ENCODE measurements at places on chromosomes 7 and 10.

GRCh38 chr10:30192846-30193608 lies 133.6 kb upstream of the JCAD start:
- DNase-seq, result no peak

DNA sequence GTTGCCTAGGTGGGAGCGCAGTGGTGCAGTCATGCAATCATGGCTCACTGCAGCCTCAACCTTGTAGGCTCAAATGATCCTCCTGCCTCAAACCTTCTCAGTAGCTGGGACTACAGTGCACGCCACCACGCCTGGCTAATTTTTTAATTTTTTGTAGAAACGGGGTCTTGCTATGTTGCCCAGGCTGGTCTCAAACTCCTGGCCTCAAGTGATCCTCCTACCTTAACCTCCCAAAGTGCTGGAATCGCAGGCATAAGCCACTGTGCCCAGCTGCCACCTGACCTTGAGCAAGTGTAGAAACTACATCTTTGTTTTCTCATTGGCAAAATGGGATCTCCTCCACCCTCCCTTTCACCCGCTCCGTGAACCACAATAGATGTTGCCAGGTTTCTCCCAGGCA lies 15.0 kb upstream of the MYH16 start:
- DNase-seq, result no peak

- DNase-seq, result no peak
Measured at GRCh38 chr7:130493275-130493873, 1.5 kb downstream of the MEST start.

DNA sequence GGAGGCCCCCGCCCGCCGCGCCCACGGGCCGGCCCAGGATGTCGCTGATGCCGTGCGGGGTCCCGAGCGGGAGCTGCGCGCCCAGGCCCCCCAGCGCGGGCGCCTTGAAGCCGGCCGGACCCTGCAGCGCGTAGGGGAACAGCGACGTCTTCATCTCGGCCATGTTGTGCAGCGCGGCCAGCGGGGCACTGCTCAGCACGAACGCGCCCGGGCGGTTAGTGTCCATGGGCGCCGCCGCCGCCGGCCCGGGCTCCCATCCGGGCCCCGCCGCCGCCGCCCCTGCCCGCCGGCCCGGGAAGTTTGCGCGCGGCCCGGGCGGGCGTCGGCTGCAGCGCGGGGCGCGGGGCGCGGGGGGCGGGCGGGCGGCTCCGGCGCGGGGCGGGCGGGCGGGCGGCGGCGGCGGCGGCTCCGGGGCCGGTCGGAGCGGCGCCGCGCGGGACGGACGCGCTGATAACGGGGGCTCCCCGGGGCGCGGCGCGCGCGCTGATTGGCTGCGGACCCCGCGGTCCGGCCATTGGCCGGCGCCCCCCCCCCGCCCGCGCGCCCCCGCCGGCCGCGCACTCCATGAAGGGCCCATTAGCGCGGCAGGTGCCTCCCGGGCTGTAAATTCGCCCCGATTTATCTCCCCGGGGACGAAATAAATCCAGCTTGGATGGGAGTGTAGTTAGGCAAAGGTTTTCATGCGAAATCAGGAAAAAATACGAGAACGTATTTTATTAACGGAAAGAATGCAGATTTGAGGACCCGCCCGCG lies at the start of gene NKX6-2:
NKX6-2 (minus strand) TSS at position 425 of the 753 bp plus-strand sequence; CDS start at position 226, 199 bp downstream.
- DNase-seq, result no peak

- no peak for DNase-seq
Measured at GRCh38 chr10:44384601-44385025, 284 bp downstream of the CXCL12 start.

GRCh38 chr10:49827297-49827696 lies 65.2 kb upstream of the OGDHL start:
- no peak for DNase-seq

DNA sequence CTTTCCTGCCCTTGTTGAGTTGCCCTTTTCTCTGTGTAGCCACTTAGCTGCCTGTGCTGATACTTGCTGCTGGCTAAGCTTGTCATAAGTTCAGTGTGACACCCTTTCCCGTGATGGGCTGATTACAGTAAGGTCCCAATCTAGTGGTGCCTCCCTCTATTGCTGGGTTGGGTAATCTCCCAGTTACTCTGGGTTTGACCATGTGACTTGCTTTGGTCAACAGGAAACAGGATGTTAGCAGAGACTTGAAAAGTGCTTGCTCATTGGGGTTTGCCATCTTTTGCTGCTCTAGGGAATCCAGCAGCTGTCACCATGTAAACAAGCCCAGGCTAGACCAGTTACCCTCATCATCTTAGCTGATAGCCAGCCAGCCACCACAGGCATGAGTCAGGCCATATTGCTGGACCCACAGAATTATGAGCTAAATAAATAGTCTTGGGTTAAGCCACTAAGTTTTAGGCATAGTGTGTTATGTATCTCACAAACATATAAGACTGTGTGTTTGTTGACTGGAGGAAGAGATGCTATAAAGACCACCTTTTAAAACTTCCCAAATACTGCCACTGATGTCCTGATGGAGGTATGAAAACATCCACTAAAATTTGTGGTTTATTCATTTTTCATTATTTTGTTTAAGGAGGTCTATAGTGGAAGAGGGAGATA lies 4.0 kb upstream of the LEP start:
- DNase-seq, result no peak

DNA sequence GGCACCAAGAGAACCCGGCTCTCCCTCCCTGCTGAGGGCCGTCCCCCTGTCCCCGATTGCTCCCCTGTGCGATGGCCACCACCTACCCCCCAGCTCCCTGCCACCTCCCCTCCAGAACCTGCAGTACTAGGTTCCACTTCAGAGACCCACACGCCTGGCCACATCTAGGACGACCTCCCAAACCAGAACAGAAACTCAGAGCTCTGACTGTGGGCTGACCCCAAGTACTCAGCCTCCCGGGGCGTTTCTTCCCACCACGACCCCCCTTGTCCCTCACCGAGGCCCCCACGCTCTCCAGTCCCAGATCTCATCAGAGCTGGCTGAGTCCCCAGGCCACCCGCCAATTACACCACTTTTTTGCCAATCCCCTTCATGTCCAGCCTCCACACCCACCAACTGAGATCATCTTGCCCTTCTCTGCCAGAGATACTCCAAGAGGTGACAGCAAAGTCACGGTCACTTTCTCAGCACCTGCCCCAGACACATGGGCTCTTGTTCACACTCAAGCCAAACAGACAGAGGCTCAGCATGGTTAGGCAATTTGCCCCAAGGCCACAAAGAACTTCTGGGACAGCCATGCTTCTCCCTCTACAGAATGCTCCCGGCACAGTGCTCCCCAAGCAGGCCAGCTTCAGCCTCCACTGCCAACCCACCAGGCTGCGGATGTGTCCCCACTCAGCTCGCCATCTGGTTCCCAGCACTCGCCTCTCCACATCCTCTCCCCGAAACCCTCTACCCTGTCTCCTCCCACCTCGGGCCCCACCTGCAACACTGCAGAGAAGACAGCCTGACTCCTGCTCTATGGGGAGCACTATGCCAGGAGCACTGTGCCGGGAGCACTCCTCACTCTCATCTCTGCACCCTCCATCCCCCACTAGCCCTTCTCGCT lies 4.7 kb downstream of the TMEM120A start:
- no peak for DNase-seq

GRCh38 chr10:43173120-43173519 lies 34.9 kb downstream of the CSGALNACT2 start:
- DNase-seq, result no peak

- DNase-seq, result no peak
Measured at GRCh38 chr7:5467645-5468044, 44.0 kb upstream of the TNRC18 start.

DNA sequence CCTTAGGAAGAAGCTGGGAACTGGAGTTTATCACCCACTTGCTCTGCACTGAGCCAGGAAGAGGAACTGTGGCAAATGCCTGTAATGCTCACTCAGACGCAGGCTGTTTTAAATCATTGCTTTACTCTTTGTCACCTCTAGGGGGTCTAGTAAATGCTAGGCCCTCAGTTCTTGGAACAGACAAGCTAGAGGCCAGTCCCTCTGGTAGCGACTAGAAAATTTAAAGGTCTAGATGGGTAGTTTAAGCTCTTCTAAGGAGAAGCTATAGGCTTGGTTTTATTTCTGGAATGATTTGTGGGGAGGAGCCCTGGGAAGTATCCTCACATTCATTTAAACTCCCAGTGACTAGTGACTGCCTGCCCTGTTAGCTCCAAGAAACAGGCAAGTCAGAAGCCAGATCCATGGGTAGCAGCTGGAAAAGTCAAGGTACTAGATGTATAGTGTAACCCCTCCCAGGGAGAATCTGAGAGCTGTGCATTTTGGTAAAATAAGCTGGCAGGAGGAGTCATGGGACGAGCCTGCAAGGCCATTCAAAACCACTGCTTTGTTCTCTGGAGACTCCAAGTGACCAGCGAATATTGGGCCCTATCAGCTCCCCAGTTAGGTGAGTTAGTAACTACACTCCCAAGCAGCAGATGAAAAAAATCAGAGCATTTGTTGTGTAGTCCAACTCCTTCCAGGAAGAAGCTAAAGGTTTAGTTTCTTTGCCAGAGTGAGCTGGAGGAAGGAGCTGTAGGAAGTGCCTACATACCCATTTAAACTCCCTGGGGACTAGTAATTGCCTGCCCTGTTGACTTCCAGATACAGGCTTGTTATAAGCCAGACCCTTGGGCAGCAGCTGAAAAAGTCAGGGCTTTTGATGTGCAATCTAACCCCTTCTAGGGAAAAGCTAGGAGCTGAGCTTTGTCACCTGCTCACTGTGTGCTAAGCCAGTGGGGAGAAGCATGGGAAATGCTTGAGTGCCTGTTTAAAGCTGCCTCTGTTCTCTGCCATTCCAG lies 68.9 kb downstream of the DYNC1I1 start:
- DNase-seq, result no peak

- no peak for DNase-seq
Measured at GRCh38 chr7:96822824-96823223, 113.2 kb upstream of the SEM1 start.

Data from naive B cell (primary cell).